ENCODE measurements at places on chromosomes 7 and 10.
A peak's percentile ranks its signal among the peaks of the same experiment; 100 is the strongest.

DNA sequence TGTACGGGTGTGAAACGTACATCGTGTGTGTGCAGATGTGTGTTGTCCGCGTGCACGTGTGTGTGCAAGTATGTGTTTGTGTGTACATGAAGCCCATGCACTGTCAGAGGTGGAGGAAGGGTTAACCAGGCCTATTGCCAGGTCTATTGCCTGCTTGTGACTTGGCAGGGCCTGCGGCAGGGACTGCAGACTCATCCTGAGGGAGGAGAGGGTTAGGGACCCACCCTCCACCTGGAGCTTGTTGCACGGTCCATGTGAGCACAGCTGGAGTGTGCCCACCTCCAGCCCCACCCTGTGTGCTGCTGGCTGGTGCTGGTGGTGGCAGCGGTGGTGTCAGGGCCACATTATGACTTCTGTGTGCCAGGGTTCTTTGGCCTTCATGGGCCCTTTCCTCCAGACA lies 7.1 kb upstream of the AQP1 start:
- DNase-seq, result no peak

DNA sequence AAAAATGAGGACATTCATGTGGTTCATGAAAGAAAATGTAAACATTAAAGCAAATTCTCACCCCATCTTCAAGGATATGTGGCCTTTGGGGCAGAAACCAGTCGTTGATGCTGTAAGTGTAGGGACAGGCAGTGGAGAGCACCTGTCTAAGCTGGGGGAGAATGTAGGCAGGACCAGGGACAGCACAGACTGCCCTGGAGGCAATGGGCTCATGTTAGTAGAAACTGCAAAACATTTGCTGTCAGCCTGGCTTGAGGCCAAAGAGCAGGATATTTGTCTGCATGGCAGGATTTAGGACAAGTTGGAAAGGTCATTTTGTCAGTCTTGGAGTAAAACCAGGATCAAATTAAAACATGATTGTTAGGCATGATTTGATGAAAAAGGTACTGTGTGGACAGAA lies 211.6 kb upstream of the AGK start:
- DNase-seq, result no peak

- no peak for DNase-seq
Observed at GRCh38 chr10:103519798-103520197, 26.3 kb downstream of the NEURL1 start.

DNA sequence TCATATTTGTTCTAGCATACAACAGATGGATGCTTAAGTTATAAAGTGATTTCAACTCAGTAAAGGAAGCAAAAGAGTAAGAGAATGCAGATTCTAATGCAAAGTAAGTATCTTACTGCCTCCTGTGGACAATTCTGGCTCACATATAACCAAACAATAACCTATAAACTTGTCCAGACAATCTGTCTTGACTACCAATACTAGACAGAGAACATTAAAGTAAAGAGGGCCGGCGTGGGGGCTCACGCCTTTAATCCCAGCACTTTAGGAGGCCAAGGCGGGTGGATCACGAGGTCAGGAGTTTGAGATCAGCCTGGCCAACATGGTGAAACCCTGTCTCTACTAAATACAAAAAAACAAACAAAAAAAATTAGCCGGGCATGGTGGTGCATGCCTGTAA lies 329.3 kb downstream of the CACNA2D1 start:
- no peak for DNase-seq

- no peak for DNase-seq
Observed at GRCh38 chr10:97875391-97875790, 25.7 kb downstream of the GOLGA7B start.

GRCh38 chr10:87696922-87697745 lies 37.5 kb downstream of the PAPSS2 start:
- no peak for DNase-seq

- DNase-seq, result peak; percentile 79
Observed at GRCh38 chr10:32144817-32145688, 88.8 kb upstream of the KIF5B start.

- DNase-seq, result no peak
Observed at GRCh38 chr10:58424176-58424575, 39.0 kb downstream of the TFAM start.

DNA sequence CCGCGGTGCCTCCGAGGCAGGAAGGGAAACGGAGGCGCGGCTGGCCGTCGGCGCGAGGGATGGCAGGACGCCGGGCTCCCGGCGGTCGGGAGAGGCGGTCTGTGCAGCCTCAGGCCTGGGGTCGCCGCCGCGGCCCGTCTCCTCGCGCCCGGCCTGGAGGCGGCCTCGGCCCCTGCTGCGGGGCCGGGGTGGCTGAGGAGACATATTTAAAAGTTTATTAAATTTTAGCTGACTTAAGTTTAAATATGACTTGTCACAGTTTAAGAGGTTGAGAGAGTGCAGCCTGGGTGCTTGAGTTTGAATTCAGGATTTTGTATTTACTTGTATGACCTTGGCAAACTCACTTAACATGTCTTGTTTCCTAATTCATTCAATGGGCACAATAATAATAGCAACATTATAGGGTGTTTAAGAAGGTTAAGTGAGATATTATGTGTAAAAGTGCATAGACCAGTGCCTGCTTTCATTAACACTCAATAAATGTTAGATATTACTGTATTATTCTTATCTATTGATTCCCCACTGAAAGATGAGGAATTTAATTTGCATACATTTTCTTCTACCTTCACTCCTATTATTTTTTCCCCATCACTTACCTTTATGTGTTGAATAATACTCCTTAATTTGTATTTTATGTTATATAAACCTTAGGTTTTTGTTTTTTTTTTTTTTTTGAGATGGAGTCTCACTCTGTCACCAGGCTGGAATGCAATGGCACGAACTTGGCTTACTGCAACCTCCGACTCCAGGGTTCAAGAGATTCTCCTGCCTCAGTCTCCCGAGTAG lies 718 bp downstream of the DYNC2I1 start:
- DNase-seq, result no peak

DNA sequence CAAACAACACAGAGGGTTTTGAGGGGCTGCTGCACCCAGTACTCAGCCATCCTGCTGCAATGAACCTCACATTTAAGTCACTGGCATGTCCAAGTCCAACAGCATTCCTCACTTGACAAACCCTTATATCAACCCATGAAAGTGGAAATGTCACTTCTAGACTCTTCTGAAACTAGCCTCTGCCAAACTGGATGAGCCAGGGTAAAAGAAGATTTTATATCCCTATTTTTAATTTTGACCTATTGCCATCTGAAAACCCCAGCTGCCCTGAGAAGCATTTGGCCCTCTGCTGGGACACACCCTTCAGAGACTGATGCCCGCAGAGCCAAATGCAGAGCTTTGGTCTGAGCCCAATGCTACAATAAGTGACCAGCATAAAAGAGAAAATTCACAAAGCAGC lies 201.1 kb downstream of the ANK3 start:
- no peak for DNase-seq

GRCh38 chr7:87426160-87426559 lies 49.3 kb downstream of the ABCB4 start:
- no peak for DNase-seq

DNA sequence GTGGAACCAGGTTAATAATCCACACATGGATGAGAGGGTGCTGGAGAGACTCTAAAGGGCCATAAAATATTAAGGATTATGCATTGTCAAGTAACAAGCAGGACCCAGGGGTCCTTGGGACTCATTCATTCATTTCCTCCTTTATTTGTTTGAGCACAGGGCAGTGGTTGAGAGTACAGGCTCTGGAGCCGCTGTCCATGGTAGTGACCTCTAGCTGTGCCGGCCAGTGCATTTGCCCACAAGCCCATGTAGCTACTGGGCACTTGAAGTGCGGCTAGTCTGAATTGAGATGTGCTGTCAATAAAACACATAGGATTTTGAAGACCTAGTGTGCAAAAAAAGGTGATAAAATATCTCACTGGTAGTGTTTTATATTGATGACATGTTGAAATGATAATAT lies 137.6 kb downstream of the C10orf105 start:
- DNase-seq, result peak; percentile 19

GRCh38 chr7:111855161-111855841 lies 293.0 kb upstream of the IMMP2L start:
- peak; percentile 76 for DNase-seq
